ENCODE measurements at places on chromosomes 6 and 20.

GRCh38 chr6:82022614-82023129, 224.9 kb downstream of the IBTK start:
- DNase-seq: peak; percentile 78

DNA sequence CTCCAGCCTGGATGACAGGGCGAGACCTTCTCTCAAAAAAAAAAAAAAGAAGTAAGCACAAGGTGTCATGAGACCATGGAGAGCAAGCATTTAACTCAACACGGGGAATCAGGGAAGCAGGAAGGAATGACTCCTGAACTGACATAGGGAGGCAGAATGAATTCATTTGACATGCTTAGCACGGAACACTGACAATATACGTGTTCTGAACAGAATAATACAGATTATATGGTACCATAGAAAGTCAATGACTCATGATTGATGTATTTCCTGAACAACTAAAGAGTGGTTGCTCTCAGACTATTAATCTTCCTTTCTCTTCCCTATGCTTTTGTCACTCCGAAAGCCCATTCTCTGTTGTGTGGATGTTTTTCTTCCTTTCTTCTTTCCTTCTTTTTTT, 20.7 kb upstream of the ASIP start:
- DNase-seq: no peak

GRCh38 chr6:14466278-14466677, 348.7 kb downstream of the CD83 start:
- no peak for DNase-seq

DNA sequence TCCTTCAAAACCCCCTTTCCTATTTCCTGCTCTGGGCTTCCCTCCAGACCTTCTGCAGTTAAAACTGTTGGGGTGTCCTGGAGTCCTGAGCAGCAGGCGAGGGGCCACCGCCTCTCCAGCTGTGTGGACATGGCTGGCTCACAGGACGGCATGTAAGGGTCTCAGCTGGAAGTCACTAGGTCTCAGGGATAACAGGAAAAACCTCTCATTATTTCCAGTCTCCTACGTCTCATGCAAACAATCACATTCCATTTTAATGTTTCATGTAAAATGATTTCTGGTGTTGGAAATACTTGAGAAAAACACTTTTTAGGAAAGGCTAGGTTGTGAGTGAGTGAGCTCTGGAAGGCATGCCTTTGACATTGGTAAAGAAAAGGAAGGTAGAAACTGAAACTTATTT, 158.7 kb downstream of the SCML4 start:
- no peak for DNase-seq

DNA sequence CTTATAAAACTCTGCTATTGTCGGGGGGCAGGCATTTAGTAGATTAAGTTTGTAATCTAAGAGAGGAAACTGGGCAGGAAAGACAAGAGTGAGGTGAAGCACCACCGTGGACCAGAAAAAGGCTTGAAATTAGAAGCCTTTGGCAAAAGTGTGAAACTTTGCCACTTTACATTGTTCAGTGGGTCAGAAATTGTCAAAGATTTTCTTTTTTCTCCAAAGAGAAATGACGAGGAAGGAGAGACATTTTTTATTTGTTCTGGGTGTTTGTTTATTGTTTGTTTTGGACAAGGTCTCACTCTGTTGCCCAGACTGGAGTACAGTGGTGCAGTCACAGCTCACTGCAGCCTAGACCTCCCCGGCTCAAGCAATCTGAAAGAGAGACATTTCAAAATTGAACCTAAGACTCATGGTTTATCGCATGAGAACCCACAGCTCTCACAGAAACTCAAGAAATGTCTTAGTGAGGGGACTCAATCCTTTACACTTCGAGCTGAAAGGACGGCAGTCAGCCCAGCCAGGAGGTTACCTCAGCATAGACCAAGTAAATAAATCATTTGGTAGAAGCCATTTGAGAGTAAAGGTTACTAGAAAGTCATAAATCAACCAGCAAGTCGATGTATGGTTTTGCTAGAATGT, 262.8 kb upstream of the TAB2 start:
- no peak for DNase-seq

- no peak for DNase-seq
These were observed 19.4 kb downstream of the SYNDIG1 start for GRCh38 chr20:24488800-24489175.

GRCh38 chr6:148464319-148465010, 121.8 kb downstream of the SASH1 start:
- peak; percentile 62 for DNase-seq

DNA sequence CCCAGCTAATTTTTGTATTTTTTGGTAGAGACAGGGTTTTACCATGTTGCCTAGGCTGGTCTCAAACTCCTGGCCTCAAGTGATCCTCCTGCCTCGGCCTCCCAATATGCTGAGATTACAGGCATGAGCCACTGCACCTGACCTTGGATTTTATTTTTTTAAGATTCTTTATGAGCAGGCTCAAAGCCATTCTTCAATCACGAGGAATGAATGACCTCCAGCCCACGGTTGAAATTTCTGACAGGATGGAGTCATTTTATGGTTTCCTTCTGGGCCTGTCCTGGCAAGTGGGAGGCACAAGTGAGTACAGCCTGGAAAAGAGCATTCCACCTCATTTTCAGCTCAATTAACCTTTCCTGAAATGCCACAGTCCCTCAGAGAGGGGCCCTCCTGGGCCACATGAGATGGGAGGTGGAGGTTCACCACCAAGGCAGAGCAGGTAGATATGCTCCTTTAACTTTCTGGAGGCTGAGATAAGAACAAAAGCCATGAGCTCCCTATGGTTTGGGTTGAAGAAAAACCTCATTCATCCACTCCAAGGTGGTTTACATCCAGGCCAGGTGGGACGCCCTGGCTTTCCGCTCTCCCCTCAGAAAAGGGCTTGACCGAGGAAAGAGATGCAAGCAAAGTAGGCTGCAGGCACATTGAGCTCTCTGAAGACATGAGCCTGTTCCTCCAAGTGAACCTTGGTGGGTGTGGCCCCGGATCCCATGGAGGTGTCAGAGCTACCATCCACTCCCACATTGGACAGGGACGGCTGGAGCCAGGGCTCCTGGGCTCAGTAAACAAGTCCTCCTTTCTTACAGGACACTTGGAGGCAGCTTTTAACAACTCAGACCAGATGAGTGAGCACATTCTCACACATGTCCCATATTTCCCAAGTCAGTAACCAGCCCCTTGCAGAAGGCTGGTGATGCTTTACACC, 208.5 kb upstream of the SSTR4 start:
- no peak for DNase-seq

DNA sequence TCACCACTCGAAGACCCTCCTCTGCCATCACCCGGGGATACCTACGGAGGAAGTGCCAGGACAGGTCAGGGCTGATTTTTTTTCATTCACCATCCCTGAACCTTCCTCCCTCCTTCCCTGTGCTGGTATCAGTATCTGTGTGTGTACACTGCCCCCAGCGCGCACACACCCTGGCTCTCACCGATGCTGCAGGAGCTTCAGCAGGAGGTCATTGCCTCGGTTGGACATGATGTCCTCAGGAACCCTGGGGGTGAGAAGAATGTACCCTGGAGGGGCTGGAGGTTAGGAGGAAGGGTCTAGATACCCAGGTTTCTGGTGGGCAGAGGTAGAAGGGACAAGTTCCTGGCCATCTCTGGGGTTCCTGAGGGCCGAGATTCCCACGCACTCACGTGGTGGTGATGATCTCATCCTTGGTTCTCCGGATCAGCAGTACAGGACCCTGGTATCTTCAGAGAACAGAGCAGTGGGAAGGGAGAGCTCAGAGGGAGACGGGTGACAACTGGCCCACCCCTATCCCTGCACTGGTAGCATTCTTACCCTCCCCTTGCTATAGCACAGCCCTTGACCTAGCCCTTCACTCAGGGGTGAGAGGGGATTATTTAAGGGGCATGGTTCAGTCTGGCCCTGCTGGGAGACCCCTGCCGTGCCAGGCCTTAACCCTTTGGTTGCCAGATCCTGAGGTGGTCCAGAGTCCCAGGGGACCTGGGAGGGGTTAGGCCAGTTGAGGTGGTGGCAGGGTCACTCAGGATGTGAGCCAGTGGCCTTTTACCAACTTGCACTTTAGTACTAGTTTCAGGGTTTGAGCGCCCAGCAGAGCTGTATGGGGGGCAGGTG, 7.2 kb upstream of the LY6G5C start:
- DNase-seq: no peak

- DNase-seq: no peak
These were observed 285.8 kb upstream of the SUPT3H start for GRCh38 chr6:45663251-45664221.

- peak; percentile 51 for DNase-seq
These were observed 1.3 kb downstream of the BLCAP start for GRCh38 chr20:37526238-37526838.

- DNase-seq: no peak
These were observed 40.2 kb upstream of the CD83 start for GRCh38 chr6:14077193-14077867.

DNA sequence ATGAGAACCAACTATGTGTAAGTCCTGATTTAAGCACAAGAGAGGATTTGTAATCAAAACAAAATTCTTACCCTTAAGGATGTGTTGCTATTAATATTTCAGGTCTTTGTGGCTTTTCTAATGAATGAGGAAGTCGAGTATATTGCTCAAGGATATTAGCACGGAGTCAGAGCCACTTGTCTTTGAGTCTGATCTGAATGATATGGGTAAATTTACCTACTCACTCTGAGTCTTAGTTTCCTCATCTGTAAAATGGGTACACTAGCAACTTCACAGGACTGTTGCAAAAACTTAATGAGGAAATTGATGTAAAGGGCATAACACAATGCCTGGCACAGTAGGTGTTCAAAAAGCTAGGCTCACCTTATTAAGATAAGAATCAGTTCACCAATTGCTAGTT, 30.0 kb upstream of the QKI start:
- DNase-seq: no peak

- no peak for DNase-seq
These were observed 47.3 kb upstream of the MARCKS start for GRCh38 chr6:113809826-113810225.

GRCh38 chr6:131924881-131925474, 26.2 kb downstream of the CCN2 start:
- peak; percentile 63 for DNase-seq

- DNase-seq: peak; percentile 7
These were observed 26.6 kb downstream of the ZNF133 start for GRCh38 chr20:18314786-18315406.

GRCh38 chr6:89048985-89049384, 31.6 kb upstream of the PNRC1 start:
- no peak for DNase-seq
